ENCODE measurements at places on chromosomes 6 and 20.

DNA sequence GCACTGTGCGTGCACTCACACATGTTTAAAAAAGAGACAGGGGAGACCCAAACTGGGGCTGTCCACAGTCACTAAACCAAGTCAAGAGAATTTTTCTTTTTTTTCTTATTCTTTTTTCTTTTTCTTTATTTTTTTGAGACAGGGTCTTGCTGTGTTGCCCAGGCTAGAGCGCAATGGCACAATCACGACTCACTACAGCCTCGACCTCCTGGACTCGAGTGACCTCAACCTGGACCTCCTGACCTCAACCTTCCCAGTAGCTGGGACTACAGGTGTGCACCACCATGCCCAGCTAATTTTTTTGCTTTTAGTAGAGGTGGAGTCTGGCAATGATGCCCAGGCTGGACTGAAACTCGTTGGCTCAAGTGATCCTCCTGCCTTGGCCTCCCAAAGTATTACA, 89.4 kb upstream of the NFATC2 start:
- no peak for DNase-seq

GRCh38 chr6:96468681-96469224, 52.9 kb upstream of the UFL1 start:
- DNase-seq = no peak

- no peak for DNase-seq
These were observed 29.4 kb upstream of the KIF25 start for GRCh38 chr6:167968091-167968490.

DNA sequence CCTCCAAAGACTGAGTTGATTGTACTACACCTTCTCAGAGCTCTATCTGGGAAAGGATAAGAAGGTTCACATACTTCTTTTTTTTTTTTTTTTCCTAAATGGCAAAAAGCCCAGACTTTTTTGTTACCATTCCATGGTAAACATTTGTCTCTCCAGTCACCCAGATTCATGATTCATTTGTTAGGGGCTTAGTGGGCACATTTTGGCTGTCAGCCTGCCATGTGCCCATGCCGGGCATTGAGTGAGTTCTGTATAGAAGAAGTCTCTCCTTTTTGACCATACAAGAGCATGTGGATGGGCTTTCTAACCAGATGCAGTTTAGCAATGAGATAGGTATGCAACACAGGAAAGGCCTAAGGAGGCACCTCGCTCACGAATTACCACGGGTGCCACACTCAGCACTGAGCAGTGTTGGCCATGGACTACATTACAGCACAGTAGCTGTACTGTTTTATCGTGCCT, 447.5 kb upstream of the HSF2 start:
- no peak for DNase-seq

GRCh38 chr20:11271319-11271718, 597.5 kb upstream of the JAG1 start:
- DNase-seq = no peak

GRCh38 chr6:127176146-127176545, 57.7 kb downstream of the RSPO3 start:
- no peak for DNase-seq

GRCh38 chr6:2998998-2999617, 586 bp upstream of the NQO2 start:
- peak; percentile 41 for DNase-seq

DNA sequence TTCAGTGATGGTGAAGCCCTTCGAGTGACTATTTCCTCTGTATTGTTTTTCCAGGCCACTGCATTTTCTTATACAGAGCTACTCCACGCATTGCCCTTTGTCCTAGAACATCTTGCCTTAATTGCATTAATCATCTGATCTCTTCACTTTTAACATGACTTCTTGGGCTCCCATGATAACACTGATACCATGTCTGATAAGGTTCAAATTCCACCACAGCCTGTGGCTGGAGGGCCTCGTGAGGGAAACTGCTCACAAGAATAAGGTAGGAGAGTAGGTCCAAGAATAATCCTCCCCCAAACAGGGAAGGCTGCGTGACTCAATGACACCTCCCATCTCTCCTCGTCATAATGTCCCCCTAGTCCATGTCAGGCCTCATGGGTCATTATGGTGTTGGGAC, 165.5 kb upstream of the ECI2 start:
- DNase-seq = no peak

GRCh38 chr6:37535428-37535758, 35.7 kb upstream of the CCDC167 start:
- DNase-seq = no peak

GRCh38 chr6:52362443-52363227, 684 bp downstream of the PAQR8 start:
- DNase-seq = no peak

- DNase-seq = no peak
These were observed 936 bp upstream of the TMX4 start for GRCh38 chr20:8020314-8021079.

- no peak for DNase-seq
These were observed 130.4 kb downstream of the TNFRSF21 start for GRCh38 chr6:47179286-47179685.

GRCh38 chr6:25627001-25627400, 25.0 kb upstream of the SCGN start:
- DNase-seq = no peak

GRCh38 chr20:59786801-59787537, 146.5 kb downstream of the SYCP2 start:
- DNase-seq = no peak

DNA sequence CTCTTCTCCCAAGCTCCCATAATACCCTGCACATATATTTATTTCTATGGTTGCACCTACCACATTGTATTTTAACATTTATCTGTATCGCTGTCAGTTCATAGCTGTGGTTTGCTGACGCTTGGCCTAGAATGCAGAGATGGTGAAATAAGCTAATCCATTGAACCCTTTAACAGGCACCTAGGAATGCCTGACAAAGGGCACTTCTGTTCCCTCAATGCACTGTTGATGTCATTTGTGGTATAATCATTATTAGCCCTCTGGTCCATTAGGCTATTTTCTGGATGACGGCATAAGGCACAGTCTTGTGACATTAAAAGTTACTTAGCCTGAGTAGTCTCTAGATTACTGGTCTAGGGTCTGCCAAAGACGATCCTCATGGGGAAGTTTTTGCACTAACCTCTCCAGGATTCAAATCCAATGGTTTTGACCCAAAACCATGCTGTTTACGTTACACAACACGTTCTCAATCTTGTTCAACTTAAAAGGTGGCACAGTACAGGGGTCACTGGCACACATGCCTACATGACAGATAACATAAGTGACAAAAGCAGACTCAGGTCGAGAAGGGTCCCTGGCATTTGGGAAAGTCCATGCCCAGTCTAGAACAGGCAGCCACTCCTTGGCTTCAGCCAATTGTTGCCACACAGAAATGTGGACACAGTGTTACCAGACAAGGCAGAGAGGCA, 2.1 kb upstream of the YWHAB start:
- DNase-seq = no peak

DNA sequence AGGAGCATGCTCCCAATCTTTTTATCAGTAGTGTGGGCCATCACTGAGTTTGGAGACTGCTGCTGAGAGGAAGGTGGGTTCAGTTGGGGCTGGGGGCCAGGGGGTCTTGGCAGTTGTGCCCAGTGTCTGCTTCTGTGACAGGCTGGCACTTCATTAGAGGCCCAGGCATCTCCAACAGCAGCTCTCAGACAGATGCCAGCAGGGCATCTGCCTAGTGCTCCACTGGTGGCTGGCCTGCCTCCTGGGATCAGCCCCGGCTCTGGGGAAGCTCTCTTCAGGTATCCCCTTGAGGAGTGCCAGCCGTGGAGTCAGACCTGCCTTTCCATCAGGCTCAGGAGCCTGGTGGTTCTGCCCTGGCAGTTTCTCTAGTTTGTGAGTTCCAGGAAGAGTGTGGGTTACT, 77.3 kb downstream of the DTD1 start:
- DNase-seq = no peak

DNA sequence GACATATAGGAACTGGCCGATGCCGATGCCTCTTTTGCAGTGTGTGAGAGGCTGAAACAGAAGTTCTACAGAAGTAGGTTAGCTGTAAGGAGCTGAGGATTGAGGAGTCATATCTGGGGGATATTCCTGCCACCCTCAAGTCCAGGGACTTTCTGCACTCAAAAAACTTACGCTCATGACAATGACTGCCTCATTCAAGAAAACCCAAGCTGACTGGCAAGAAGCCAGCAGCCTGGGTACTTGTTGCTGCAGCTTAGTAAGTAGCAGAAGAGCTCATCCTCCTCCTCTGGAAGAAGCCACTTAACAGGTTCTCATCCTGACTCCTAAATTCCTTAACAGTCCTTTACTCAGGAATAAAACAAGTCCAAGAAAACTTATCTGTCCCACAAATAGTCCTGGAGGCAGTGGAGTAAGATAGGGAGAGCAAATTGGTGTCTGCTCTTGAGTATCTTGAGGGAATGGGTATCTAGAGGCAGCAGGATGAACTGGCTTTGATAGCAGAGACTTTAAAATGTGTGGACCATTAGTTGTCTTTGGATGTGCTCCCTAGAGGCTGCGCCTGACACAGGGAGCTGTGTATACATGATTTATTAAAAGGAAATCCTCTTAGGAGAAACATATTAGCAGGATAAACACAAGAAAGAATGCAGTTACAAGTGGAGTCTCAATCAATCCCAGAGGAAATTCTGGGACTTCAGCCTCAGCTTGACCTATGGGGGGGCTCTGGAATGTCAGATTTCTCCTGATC, 7.4 kb downstream of the CALHM5 start:
- no peak for DNase-seq

- DNase-seq = no peak
These were observed 17.1 kb downstream of the NAPB start for GRCh38 chr20:23404196-23404595.

GRCh38 chr6:47137073-47137472, 94.9 kb upstream of the ADGRF1 start:
- DNase-seq = no peak

- no peak for DNase-seq
These were observed 67.8 kb upstream of the ANKEF1 start for GRCh38 chr20:9966966-9967365.

- no peak for DNase-seq
These were observed 171.3 kb upstream of the KCNK16 start for GRCh38 chr6:39493777-39494176.

DNA sequence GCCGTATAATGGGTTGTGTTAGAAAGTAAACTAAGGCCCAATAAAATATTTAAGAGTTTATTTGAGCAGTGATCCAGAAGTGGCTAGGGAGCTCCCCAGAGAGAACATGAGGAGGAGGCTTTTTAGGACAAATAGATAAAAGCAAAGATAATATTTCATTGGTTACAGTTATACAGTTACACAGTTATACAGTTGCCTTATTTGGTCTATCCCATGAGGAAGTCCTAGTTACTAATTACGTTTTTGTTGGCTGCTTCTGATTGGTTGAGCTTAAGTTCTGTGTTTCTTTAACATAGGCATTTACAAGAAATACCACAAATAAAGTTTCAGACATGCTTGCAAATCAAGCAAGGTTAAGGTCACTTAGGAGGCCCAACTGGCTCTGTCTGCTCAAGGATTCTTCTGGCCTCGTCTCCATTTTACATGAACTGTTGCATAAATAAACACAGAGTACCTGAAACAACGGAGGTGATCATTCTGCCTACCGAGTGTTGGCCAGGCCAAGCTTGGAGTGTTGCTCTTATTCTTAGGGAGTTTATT, 7.0 kb downstream of the UBD start:
- DNase-seq = no peak

DNA sequence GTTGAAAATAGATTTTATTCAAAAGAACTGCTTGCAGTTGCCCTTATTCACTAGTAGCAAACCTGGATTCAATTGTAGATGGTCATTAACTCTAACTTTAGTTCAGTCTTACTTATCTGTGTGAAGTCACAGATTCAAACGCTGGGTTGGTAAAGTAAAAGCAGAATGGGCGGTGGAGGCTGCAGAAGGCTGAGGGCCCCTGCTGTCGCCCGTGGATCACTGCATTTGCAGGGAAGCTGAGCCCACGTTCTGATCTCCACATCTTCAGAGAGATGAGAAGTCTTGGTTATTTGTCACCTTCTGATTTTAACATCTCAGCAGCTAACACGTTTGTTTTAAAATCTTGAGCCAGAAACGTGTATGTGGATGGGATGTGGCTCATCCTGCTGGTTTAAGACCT, 75.1 kb downstream of the SNX9 start:
- DNase-seq = no peak

DNA sequence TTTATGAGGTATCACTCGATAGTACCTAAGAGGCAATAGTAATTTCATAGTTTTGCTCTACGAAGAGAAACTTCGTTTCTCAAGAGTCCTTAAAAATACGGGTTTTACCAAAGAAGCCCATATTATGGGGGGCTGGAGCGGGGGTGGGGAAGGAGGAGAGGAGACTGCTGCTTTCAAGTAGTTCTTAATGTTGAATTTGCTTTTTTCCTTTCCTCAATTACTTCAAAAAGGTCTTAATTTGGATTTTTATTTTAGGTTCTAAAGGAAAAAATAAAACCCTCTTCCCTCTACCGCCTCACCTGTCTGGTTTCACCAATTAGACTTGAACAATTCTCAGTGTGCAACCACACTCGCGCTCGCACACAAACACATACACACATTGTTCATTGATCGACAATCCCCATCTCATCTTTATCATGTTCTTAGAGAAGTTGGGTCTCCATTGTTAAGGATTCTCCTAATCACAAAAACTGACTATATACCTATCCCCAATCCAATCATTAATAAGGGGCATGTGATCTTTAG, 97.2 kb downstream of the HFE start:
- DNase-seq = no peak

GRCh38 chr20:8969146-8969583, 99.7 kb upstream of the PLCB4 start:
- DNase-seq = no peak

GRCh38 chr20:45917790-45918141, 5.8 kb upstream of the PLTP start:
- DNase-seq = no peak

GRCh38 chr6:157667211-157668008, 155.6 kb upstream of the SNX9 start:
- DNase-seq = peak; percentile 34
